ENCODE measurements at places on chromosomes 5 and 9. TPM values are rescaled to one million over a fixed set of nuclear protein-coding genes. Genes with fewer than 3 reads are reported as not detected.

Gene RASEF
- 0.23 TPM for total RNA-seq

Gene TEX48
- not detected for total RNA-seq

GRCh38 chr9:110975969-110976368, 62.3 kb downstream of the LPAR1 start:
- H3K4me1 ChIP-seq, result no peaks in the 10 kb centered on the region
- H3K27me3 ChIP-seq, result no peaks in the 10 kb centered on the region
- no peaks in the 10 kb centered on the region for H3K36me3 ChIP-seq
- H3K27ac ChIP-seq, result no peak overlapping the region
- H3K4me3 ChIP-seq, result no peak overlapping the region
- DNase-seq, result no peak

GRCh38 chr5:83277154-83277553, 194.4 kb upstream of the VCAN start:
- no peaks in the 10 kb centered on the region for H3K27me3 ChIP-seq
- DNase-seq, result no peak
- H3K27ac ChIP-seq, result no peak overlapping the region
- H3K4me3 ChIP-seq, result no peak overlapping the region
- H3K36me3 ChIP-seq, result no peaks in the 10 kb centered on the region

- no peaks in the 10 kb centered on the region for H3K36me3 ChIP-seq
- no peaks in the 10 kb centered on the region for H3K27me3 ChIP-seq
- no peak for DNase-seq
- no peak overlapping the region for H3K4me3 ChIP-seq
- no peaks in the 10 kb centered on the region for H3K4me1 ChIP-seq
Measured at GRCh38 chr5:72074251-72074650, 33.0 kb upstream of the MAP1B start.

- no peaks in the 10 kb centered on the region for H3K4me1 ChIP-seq
- peaks cover 13% of the 10 kb centered on the region for H3K36me3 ChIP-seq
- no peak overlapping the region for H3K27ac ChIP-seq
- no peak for DNase-seq
- H3K4me3 ChIP-seq, result no peak overlapping the region
Measured at GRCh38 chr5:154970759-154971158, 29.9 kb downstream of the MRPL22 start.

DNA sequence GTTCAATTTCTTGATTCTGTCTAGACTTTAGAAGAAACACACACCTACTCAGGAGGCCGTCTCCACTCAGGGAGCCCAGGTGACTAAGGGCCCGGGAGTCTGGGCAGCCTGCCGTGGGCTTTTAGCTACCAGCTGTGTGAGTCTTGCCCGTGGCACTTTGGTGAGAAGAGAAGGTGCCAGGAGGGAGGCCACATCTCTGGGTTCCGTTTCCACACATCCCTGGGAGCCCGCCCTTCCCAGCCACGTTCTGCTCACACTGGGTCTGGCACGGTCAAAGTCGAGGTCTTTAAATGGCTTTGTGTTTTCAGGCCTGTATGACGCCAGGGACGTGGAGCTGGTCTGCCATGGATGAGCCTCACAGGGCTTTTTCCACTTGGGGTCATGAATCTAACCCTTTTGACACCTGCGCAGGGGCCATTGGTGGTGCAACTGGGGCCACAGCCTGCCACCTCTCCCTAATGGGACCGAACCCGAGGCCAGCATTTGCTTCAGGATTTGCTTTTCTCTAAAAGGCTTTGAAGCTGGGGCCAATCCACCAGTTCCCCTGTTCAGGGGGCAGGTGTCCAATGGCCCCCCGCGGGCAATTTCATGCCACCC, 17.2 kb upstream of the FCN2 start:
- no peaks in the 10 kb centered on the region for H3K36me3 ChIP-seq
- peaks cover 5% of the 10 kb centered on the region for H3K4me1 ChIP-seq
- H3K27ac ChIP-seq, result peak overlapping the region; percentile 69
- H3K4me3 ChIP-seq, result no peak overlapping the region
- H3K27me3 ChIP-seq, result no peaks in the 10 kb centered on the region
- DNase-seq, result peak; percentile 10

GRCh38 chr5:170408877-170409660, 19.9 kb upstream of the KCNMB1 start:
- no peak for DNase-seq
- H3K4me1 ChIP-seq, result no peaks in the 10 kb centered on the region
- H3K27me3 ChIP-seq, result no peaks in the 10 kb centered on the region
- H3K36me3 ChIP-seq, result no peaks in the 10 kb centered on the region
- H3K4me3 ChIP-seq, result no peak overlapping the region
